ENCODE measurements at places on chromosomes 1 and 21. TPM values are rescaled to one million over a fixed set of nuclear protein-coding genes. Genes with fewer than 3 reads are reported as not detected.

ESPN gene
- not detected for total RNA-seq

CTSE gene
- not detected for total RNA-seq

KRTAP6-3 gene
- not detected for total RNA-seq

RCOR3 gene
- 20.8 TPM for total RNA-seq

NBPF15 gene
- 21.1 TPM for total RNA-seq

HDGF gene
- total RNA-seq, result 491 TPM

PDXK gene
- total RNA-seq, result 235 TPM

FOXO6 gene
- 0.49 TPM for total RNA-seq

FCMR gene
- total RNA-seq, result 4.4 TPM

RIPPLY3 gene
- total RNA-seq, result 0.73 TPM

SLC39A1 gene
- total RNA-seq, result 166 TPM

ALG14 gene
- total RNA-seq, result 7.2 TPM

AGBL4 gene
- total RNA-seq, result not detected

MR1 gene
- total RNA-seq, result 9.3 TPM

PPP1R8 gene
- total RNA-seq, result 38.0 TPM

KRTAP25-1 gene
- total RNA-seq, result not detected

EPHA8 gene
- not detected for total RNA-seq

OR2L8 gene
- not detected for total RNA-seq

HUNK gene
- total RNA-seq, result 1.3 TPM

OR14A2 gene
- total RNA-seq, result not detected

RNU1-4 gene
- not detected for total RNA-seq

RHD gene
- total RNA-seq, result not detected

ITGB2 gene
- total RNA-seq, result 0.80 TPM

LTN1 gene
- total RNA-seq, result 8.5 TPM

TEKT2 gene
- not detected for total RNA-seq

EFNA3 gene
- total RNA-seq, result 4.0 TPM

PRKCZ gene
- 7.7 TPM for total RNA-seq

TFF3 gene
- not detected for total RNA-seq

C1orf115 gene
- 5.6 TPM for total RNA-seq

FAM110D gene
- total RNA-seq, result 0.03 TPM

BNIPL gene
- total RNA-seq, result not detected

IL19 gene
- total RNA-seq, result not detected

KRTAP21-2 gene
- not detected for total RNA-seq

NUP210L gene
- not detected for total RNA-seq

TLR5 gene
- not detected for total RNA-seq

KCNJ15 gene
- 0.26 TPM for total RNA-seq

CR1L gene
- total RNA-seq, result not detected

ZBTB8B gene
- 0.01 TPM for total RNA-seq

MSH4 gene
- 0.03 TPM for total RNA-seq

PTAFR gene
- total RNA-seq, result 0.31 TPM

GSTM5 gene
- not detected for total RNA-seq

WNT9A gene
- 6.6 TPM for total RNA-seq

FABP3 gene
- not detected for total RNA-seq

NPHS2 gene
- total RNA-seq, result not detected

NHLH1 gene
- total RNA-seq, result 0.35 TPM

TAS1R1 gene
- not detected for total RNA-seq

IFI44L gene
- 0.02 TPM for total RNA-seq

CYP4Z1 gene
- not detected for total RNA-seq

Data from A549 treated with DMSO at 1 μM for 4 hours (cell line).